Activated gamma-delta T cell treated with anti-CD3 and anti-CD28 coated beads, Interleukin-2, amount 50 U/mL, for 16 hours (primary cell): ENCODE measurements at places on chromosomes 2 and 18.

DNA sequence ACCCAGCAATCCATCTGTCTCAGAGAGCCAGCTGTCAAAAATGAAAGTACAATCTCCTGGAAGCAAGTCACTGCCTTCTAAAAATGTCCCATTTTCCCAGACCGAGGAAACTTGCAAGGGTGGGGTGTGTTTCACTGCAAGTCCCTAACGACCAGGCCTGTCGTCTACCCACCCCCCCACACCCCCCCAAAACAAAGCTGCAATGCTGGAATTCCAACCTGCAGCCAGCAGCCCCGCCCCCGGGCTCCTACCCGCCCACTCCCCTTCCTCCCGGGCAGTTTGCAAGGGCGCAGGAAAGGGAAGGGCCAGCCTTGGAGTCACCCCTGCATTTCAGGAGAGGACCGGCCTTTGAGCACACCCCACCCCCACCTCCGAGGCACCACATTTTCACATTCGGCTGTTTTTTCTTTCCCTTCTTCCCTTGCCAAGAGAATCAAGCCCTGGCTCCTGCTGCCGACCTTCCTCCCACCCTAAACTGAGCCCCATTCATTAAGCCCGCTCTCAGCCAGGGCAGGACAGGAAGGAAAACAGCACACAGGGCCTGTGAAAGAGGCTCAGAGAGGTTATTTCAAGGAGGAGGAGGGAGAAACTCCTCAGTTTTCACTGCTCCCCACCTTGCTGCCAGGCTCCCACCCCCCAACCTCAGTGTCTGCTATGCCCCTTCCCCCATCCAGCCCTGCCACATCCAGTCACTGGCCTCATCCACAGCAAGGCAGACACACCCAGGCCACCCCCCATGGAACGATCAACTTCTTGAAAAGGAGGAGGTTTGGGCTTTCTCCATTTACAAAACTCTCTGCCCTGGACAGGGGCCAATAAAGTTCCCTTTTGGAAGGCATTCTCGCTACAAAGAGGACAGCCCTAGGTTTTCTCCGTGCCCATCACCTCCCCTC is 11.3 kb downstream of the SMAD7 start:
- DNase-seq: no peak

GRCh38 chr2:107027810-107028209 is 141.8 kb upstream of the ST6GAL2 start:
- DNase-seq: no peak

DNA sequence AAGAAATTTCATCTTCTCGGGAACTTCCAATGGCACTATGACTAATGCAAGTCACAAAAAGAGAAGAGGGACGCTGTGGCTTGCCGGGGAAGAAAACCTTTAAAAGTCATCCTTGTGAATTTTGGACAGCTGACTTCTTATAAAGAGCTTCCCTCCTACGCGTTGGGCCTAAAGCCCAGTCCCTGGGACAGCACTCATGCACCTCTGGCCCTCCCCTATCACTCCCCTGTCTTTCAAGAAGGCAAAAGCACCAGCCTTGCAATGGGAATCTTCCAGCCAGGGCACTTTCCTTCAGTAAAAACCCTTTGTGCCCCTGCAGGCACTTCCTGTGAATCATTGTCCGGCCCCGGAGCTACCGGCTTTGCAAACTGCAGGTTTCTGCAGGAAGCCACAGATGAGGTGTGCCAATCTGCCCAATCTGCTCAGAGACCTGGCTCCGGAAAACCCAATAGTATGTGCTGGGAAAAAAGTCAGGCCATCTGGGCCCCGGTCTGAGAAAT is 7.1 kb downstream of the MREG start:
- DNase-seq: peak; percentile 32

DNA sequence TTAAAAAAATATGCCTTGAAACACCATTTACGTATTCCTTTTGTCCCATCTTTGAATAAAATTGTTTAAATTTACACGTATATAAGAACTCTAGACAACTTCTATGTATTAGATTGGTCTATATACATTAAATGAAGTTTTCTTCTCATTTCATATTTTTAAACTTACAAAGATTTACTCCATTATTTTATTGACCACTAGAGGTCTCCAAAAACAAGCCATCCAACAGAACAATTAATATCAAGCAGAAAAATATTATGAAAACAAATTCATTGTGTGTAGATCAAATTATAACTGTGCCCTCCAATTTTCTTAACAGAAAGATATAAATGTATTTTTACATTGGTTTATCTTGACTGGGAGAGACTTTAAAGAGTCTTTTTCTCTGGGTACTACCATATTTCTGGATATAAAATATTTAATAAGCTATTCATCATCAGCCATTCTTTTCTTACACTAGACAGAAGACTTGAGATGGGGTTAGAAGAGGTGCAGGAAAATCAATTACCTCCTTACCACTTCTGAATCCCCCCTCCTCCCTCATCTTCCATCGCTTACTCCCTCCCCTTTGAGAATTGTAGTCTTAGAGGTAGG is 66.5 kb downstream of the DPP4 start:
- no peak for DNase-seq

DNA sequence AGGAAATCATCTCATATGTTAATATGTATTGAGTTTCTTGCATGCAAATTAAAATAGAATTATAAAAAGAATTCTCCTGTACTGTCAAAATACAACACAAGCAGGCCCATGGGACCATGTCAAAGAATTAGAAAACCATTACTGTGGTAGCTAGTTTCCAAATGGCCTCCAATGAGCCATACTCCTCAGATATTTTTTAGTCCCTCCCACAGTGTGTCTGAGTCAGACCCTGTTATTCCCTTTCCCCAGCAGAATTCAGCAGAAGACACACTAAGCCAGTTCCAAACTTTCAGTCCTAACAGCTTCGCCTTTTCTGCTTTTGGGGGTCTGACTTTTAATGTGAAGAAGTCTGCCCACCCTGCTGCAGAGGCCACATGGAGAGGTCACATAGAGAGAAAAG is 86.7 kb downstream of the FIGN start:
- no peak for DNase-seq

GRCh38 chr2:149902081-149902480 is 314.5 kb upstream of the MMADHC start:
- no peak for DNase-seq

DNA sequence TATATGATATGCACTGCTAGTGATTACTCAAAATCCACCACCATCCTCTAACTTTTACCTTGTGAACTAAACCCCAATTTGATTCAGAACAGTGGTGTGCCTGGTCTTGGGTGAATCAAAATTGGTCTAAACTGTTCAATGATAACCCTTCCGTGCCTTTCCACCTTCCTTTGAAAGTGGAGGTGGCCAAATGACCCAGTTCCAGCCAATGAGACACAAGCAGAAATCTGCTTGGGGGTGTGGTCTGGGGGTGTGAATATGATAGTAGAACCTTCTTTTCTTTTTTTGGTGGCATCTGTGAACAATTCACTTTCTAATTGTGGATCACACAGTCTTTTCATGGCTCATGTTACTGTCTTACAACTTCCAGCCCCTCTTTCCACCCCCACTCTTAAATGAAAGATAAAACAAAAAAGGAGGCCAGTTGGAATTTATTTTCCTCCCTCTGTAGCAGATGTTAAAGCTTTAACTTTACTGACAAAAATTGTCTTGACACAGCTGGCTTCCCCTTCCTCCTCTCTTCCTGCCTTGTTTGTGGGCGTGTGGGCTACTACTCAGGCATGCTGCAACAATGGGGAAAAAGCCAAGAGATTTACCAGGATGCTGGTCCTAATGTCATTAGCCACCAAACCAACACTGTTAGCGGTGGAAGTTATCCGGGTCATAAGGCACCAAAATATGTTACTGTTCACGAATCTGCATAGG is 58.8 kb upstream of the ANKRD44 start:
- DNase-seq: no peak

DNA sequence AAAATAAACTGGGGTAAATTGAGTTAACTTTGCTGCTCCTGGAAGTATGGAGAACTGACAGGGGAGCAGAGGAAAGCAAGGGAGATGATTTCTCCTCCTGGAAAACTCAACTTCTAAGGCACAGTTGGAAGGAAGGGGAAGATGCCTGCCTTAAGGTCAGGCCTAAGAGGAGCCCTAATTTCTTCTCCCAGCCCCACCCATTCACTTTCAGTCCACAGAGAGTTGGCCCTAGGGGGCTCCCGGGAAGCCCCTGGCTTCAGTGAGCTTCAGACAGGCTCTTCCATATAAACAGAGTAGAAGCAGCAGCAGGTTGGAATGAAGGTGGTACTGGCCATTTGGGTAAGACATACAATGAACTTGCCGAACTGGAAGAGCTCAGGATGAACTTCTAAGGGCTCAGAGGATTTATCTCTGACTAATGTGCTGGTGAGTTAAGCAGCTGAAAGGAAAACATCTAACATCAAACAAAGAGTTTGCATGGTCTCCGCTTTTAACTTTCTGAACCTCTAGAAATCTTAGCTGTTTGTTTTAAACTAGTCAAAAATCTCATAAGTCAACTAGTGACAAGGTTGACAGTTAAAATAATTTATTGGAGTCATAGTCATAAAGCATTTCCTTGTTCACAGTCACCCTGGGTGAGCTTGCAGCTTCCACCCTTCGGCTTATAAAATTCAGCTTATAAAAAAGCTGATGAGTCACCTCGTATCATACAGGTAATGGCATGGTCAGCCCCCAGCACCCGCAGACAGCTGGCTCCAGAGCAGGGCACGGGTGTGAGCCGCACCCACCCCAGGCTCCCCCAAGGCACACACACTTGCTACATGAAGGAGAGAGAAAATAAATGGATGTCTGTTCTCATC is 9.8 kb downstream of the MALL start:
- no peak for DNase-seq

- DNase-seq: peak; percentile 28
Observed at GRCh38 chr18:3012136-3013023, 564 bp downstream of the LPIN2 start.

DNA sequence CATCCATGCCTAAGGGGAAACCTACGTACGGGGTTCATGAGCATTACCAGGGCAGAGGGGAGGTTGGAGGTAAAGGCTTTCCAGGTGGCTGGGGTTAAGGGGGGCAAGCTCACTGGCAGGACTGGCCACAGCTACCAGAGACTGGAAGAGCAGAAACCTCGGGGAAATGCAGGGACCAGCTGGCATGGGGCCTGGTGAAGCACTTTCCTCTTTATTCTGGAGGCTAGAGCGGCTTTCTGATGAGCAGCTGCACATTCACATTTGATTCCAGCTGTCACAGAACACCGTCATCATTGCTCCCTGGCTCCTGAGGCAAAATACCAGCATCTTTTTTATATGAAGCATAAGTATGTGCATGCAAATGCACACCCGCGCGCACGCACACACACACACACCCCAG is 28.7 kb upstream of the LRRC30 start:
- DNase-seq: no peak

GRCh38 chr2:24471662-24472061 is 19.4 kb upstream of the NCOA1 start:
- no peak for DNase-seq

DNA sequence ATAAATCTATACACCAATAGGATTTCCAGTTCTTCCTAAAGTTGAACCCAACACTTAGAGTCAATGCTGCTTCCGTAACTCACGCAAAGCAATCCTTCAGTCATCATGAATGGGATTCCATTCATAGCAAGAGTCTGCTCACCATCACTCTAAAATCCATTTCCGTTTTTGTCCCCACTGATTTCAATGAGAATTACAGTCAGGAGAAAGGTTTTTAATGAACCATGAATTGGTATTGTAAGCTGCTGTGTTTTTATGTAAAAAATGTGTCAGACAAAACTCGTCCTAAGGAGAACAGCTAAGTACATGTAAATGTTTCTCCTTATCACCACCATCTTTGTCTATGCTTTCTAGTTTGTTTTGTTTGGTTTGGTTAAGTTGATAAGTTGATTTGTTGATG is 391.5 kb downstream of the IRS1 start:
- DNase-seq: no peak

DNA sequence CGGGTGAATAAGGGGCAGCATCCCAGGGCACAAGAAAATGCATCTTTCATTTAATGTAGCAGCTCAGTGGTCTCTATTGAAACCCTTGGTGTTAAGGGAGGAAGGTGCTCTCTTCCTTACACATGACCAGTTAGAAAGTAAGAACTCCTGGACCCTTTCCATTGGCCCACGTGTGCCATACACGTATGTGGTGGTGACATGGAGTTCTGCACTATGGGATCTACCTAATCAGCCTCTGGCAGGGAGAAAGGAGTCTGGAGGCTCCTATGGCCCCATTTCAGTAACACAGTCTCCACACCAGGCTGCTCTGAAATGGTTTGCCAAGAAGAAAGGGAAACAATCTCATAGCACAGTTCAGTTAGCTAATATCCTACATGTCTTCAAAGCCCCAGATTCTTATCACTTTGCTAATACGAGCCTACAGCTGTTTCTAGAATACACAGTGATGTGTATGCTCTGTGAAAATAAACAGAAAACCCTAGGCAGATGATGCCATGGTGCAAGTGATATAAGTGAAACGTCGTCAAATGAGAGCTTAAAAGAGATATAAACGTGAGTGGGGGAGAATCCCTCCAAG is 7.0 kb downstream of the EFEMP1 start:
- DNase-seq: no peak

- no peak for DNase-seq
Observed at GRCh38 chr18:1663879-1664705, 759.4 kb downstream of the ADCYAP1 start.

- DNase-seq: no peak
Observed at GRCh38 chr2:96241227-96241626, 24.6 kb downstream of the TMEM127 start.

- no peak for DNase-seq
Observed at GRCh38 chr2:216989340-216990129, 129.7 kb upstream of the TNP1 start.

GRCh38 chr2:226660526-226660925 is 139.1 kb downstream of the IRS1 start:
- DNase-seq: no peak

GRCh38 chr2:11872948-11873269 is 126.5 kb downstream of the LPIN1 start:
- DNase-seq: no peak

DNA sequence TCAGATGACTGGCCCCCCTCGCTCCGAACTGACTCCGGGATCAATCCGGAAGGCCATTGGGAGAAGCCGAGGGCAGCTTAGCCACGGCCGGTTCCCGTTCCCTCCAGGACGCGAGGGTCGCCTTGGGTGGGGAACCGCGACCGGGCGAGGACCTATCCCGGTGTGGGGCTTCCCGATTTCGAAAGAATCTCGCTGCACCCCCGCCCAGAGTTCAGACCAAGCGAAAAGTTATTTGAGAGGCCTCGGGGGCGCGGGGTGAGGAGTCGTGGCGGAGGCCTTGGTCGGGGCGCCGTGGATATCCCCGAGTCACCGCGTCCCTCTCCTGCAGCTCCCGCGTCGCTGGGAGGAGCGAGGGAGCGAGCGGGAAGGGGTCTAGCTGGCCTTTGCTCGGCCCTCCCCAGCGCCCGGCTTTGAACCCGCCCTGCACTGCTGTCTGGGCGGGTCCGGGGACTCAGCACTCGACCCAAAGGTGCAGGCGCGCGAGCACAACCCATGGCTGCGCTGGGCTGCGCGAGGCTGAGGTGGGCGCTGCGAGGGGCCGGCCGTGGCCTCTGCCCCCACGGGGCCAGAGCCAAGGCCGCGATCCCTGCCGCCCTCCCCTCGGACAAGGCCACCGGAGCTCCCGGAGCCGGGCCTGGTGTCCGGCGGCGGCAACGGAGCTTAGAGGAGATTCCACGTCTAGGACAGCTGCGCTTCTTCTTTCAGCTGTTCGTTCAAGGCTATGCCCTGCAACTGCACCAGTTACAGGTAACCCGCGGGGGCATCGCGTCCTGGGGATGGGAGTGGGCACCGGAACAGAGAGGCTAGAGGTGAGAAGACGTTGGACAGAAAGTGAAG is at the start of gene CYP27A1:
Gene CYP27A1, plus strand, starts transcription at position 457 of the 837 bp plus-strand sequence. Its CDS starts 36 bp downstream, at position 493.
- DNase-seq: no peak

- no peak for DNase-seq
Observed at GRCh38 chr2:61167579-61167978, 5.6 kb downstream of the C2orf74 start.
